GM04504 (cell line): ENCODE measurements at places on chromosomes 7 and 10.
A peak's percentile ranks its signal among the peaks of the same experiment; 100 is the strongest.

DNA sequence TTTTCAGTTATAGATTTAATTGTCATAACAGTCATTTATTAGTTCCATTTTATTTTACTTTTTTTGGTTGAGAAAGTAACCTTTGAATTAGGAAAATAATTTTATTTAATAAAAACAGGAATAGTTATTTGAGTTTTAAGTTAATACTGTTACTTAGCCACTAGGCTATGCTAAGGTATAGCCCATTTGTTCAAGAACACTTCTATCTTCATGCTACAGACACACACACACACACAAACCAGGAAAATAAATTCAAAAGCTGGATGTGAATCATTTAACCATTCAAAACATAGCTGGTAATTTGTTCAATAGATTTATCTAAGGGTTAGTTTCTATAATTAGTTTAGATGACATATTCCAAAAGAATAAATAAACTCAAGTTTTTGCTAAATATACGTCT lies 148.4 kb downstream of the RNF133 start:
- DNase-seq, result no peak

- DNase-seq, result no peak
Observed at GRCh38 chr10:75619635-75620034, 188.2 kb downstream of the LRMDA start.

DNA sequence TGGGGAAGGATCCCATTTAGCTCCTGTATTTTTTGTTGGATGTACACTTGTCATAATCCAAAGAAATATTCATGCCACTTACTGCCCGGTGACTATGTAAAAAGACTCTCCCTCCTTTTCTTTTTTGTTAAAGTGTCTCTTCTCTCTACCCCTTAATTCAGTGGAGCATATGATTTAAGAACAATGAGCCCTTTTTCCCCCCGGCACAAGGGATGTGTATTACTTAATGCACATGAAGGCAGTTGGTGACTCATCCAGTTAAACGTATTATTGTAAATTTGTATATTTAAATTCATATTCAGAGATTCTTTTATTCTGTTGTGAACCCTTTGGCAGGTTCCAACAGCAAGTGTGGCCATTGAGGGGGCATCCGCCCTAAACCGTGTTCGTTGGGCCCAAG lies 241.9 kb downstream of the SLC25A13 start:
- DNase-seq, result no peak

DNA sequence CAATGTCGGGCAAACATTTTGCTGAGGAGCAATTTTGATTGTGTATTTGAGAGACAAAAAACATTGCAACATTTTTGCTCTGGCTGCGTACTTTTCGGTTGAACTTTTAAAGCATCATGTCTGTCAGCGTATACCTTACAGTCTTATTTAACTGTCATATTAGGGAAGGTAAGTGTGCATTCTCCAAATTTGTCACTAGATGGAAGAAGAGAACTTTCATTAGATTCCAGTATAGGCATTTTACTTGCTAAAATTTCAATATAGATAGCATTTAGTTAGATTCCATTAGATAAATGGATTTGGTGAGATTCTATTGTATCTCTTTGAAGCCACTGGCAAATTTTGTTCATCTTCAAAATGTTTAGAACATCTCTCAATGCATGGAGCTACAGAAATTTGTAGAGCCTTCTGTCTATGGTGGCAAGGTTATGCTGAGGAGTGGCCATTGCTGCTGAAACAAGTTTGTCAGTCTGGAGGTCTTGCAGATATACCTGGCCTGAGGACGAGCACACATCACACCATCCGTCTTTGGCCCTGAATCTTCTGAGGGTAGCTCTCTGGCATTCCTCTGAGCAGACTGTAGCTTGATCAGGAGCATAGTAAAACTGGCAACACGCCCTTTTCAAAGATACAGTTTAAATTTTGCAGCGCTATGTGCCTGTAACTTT lies 437.5 kb upstream of the MBL2 start:
- DNase-seq, result no peak

DNA sequence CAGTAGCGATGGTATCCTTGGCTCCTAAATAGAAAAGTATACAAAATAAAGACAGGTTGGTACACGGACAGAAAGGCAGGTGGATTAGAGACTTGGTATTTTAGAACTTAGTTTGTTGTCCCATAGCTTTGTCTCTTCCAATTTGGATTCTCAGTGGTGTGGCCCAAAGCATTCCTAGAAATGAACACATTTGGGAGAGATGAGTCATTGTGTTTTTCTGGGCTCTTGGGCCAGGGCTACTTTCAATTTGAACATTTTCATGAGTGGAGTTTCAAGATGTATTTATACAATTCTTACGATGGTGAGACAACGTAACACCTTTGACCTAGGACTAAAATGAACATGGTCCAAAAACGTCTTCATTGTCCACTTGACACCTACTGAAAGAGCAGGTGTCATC lies 225.1 kb upstream of the YAE1 start:
- DNase-seq, result no peak

DNA sequence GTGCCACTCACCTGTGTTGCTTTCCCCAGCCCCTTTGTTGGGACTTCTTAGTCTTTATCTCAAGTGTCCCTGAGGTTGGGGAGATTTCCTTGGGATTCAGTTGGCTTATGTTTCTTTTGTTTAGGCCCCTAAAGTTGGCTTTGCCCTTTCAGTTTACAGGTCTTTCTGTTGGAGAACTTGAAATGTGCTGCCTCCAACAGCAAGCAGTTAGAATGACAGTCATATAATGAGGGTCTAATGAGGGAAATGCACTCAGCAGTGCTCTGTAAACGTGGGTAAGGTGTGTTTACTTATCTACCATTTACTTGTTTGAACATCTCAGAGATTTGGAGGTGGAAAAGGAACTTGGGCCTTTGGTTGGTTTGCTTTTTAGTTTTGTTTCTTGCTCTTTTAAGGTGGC lies 191.4 kb upstream of the STK17A start:
- no peak for DNase-seq

DNA sequence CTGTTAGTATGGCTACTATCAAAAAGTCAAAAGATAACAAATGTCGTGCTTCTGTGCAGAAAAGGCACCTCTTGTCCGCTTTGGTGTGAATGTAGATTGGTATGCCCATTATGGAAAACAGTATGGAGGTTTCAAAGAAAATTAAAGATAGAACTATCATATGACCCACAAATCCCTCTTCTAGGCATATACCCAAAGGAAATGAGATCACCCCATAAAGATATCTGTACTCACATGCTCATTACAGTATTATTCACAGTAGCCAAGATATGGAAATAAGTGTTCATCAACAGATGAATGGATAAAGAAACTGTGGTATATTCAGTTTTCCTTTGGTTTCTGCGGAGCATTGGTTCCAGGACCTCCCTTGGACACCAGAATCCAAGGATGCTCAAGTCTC lies 180.5 kb upstream of the PPP1R3A start:
- no peak for DNase-seq

- no peak for DNase-seq
Observed at GRCh38 chr10:13758312-13758711, 171.5 kb downstream of the PRPF18 start.

DNA sequence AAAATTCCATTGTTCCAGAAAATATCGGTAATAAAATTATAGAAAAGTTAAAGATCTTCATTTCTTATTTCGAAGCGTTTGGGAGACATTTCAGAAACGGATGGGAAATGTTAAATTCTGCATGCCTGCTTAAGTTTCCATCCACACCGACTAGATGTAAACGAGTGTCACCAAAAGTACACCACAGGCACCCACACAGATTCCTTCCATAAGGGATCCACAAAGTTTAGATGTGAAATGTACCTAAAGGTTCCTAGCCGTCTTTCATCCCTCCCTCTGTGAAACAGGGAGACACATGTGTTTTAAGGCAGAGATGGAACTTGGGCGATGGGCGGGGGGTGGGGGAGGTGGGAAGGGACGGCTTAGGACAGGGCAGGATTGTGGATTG lies 621 bp upstream of the CAV1 start:
- no peak for DNase-seq

- no peak for DNase-seq
Observed at GRCh38 chr10:69045441-69046300, 42.2 kb upstream of the SRGN start.

DNA sequence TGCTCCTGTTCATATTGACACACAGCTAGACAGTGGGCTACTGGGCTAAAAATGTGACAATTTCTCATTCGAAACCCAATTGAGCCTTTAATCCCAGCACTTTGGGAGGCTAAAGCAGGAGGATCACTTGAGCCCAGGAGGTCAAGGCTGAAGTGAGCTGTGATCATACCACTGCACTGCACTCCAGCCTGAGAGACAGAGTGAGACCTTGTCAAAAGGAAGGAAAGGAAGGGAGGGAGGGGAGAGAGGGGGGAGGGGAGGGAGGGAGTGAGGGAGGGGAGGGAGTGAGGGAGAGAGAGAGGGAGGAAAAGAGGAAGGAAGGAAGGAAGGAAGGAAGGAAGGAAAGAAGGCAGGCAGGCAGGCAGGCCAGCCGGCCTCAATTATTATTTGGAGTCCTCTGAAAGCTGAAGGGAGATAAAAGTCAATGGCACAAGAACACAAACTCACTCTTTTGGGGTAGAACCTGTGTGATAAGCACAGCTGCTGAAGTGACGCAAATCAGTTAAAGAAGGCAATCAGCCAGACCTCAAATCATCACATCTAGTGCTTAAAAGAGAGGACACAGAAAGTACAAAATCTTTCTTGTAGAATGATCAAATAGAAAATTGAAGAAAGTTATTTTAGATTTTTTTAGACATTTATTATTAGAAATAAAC lies 98.1 kb downstream of the CCDC71L start:
- no peak for DNase-seq

GRCh38 chr10:133052076-133052475 lies 35.6 kb upstream of the ADGRA1 start:
- DNase-seq, result no peak

DNA sequence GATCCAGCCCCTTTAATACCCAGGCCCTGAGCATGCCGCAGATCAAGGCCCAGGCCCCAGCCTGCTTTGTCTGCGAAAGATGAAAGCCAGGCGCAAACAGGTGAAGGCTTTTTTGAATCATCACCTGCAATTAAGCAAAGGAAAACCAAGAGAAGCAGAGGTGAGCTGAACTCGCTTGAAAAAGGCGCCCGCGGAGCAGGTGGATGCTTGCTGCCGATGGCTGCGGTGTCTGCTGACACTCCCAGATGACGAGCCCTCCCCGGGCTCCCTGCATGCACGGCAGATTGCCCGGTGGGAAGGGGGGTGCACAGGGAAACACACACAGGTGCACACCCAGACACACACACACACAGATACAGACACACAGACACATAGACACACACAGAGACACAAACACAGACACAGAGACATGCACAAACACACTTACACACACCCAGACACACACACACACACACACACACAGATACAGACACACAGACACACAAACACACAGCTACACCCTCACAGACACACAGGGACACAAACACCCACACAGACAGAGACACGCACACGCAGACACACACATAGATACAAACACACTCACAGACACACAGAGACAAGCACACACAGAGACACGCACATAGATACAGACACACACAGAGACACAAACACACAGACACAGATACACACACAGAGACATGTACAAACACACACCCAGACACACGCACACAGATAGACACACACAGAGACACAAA lies 142.6 kb upstream of the RNF32 start:
- no peak for DNase-seq

DNA sequence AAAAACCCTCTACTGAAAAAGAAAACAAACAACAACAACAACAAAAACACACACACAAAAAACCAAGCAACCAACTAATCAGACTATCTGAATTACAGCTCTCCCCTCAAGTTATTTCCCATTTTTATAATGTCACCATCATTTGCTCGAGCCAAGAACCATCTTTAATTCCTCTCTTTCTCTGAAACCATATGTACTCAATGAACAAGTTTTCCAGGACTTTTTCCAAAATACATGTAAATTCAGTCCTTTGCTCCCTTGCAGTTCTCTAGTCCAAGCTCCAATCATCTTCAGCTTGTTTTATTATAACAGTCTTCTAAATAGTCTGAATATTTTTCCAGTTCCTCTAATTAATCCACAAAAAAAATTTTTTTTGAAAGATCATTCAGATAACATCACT lies 506.0 kb downstream of the NXPH1 start:
- DNase-seq, result no peak

DNA sequence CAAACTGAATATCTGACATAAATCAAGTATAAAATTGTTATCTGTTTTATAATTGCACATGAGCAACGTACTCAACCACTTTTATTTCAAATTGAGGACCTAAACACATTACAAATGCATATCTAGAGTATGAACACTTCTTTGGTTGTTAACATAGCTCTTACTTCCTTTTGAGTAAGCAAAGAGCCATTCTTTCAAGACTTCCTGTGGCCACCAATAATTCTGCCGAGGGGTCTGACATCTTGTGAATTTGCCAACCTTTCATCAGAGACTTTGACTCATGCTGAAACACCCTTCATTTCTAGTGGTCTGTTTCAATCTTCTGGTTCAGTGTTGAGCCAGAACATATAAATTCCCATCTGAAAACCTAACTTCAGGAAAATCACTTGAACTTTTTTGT lies 59.4 kb downstream of the CDK14 start:
- peak; percentile 76 for DNase-seq

GRCh38 chr10:3714967-3715366 lies 70.0 kb downstream of the KLF6 start:
- DNase-seq, result no peak

DNA sequence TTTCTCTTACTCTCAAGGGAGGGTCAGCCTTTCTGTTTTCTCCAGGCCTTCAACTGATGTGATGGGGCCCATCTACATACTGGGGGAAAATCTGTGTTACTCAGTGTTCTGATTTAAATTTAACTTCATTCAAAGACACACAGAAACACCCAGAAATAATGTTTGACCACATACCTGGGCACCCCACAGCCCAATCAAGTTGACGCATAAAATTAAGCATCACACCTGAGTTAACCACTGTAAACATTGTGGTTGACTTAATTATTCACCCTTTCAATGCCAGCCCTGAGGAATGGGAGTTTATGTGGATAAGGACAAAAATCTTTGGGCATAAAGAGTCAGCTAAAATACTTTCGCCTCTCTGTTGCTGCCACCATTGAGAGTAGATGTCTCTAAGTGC lies 10.0 kb upstream of the CHN2 start:
- DNase-seq, result no peak

GRCh38 chr10:11856678-11857077 lies 33.5 kb downstream of the PROSER2 start:
- DNase-seq, result no peak

GRCh38 chr7:84291756-84292155 lies 97.2 kb upstream of the SEMA3A start:
- no peak for DNase-seq

DNA sequence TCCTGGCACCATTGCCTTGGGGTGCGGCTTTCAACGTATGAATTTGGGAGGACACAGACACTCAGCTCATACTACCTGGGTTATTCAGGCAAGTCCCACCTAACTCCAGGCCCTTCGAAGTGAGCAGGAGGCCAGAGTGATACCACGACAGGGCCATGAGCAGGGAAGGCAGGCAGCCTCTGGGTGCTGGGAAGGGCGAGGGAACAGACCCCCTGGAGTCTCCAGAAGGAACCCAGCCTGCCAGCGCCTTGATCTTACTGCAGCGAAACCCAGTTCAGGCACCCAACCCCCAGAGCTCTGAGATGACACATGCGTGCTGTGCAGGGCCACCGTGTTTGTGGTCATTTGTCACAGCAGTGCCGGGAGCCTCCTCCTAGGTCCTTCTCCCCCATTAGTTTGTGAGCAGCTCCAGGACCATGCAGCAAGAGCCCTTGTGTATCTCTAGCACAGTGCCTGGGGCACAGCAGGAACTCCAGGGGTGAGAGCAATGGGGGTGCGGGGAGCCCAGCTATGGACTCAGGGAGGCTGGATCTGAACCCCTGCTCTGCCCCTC lies 7.7 kb upstream of the INSIG1 start:
- DNase-seq, result no peak
